Neural progenitor cell (in vitro differentiated cells): ENCODE measurements at places on chromosomes 16 and 17. TPM values are rescaled to one million over a fixed set of nuclear protein-coding genes. Genes with fewer than 3 reads are reported as not detected.

GRCh38 chr16:49416001-49416675 is 42.5 kb downstream of the C16orf78 start:
- peaks cover 21% of the 10 kb centered on the region for H3K4me1 ChIP-seq
- no peak overlapping the region for H3K4me3 ChIP-seq
- no peaks in the 10 kb centered on the region for H3K27me3 ChIP-seq
- no peak for DNase-seq
- peak overlapping the region; percentile 13 for H3K27ac ChIP-seq
- H3K36me3 ChIP-seq: no peaks in the 10 kb centered on the region

GRCh38 chr16:75475420-75475847 is 10.9 kb upstream of the TMEM170A start:
- DNase-seq: no peak
- no peaks in the 10 kb centered on the region for H3K4me1 ChIP-seq

- H3K36me3 ChIP-seq: no peaks in the 10 kb centered on the region
- DNase-seq: peak; percentile 85
- H3K4me3 ChIP-seq: no peak overlapping the region
- peaks cover 34% of the 10 kb centered on the region for H3K4me1 ChIP-seq
- no peak overlapping the region for H3K27ac ChIP-seq
These were observed 60.0 kb upstream of the CHMP6 start for GRCh38 chr17:80931421-80932265.

- DNase-seq: peak; percentile 74
- peak overlapping the region; percentile 45 for H3K4me3 ChIP-seq
- no peaks in the 10 kb centered on the region for H3K36me3 ChIP-seq
- peaks cover 97% of the 10 kb centered on the region for H3K27me3 ChIP-seq
- peaks cover 19% of the 10 kb centered on the region for H3K4me1 ChIP-seq
These were observed 3.1 kb downstream of the NPW start for GRCh38 chr16:2022723-2023091.

- H3K4me1 ChIP-seq: peaks cover 23% of the 10 kb centered on the region
- H3K4me3 ChIP-seq: peak overlapping the region; percentile 5
- no peaks in the 10 kb centered on the region for H3K36me3 ChIP-seq
- peak overlapping the region; percentile 85 for H3K27ac ChIP-seq
- no peaks in the 10 kb centered on the region for H3K27me3 ChIP-seq
These were observed 194.6 kb upstream of the DYNLRB2 start for GRCh38 chr16:80346111-80346632.

GRCh38 chr16:85259832-85260167 is 147.5 kb upstream of the CIBAR2 start:
- no peak overlapping the region for H3K4me3 ChIP-seq
- H3K27ac ChIP-seq: no peak overlapping the region
- peaks cover 29% of the 10 kb centered on the region for H3K4me1 ChIP-seq
- no peaks in the 10 kb centered on the region for H3K27me3 ChIP-seq
- no peaks in the 10 kb centered on the region for H3K36me3 ChIP-seq
- peak; percentile 67 for DNase-seq

GRCh38 chr16:27771201-27771910 is 221.4 kb downstream of the KATNIP start:
- H3K36me3 ChIP-seq: no peaks in the 10 kb centered on the region
- no peaks in the 10 kb centered on the region for H3K27me3 ChIP-seq
- no peak for DNase-seq
- no peak overlapping the region for H3K4me3 ChIP-seq
- H3K27ac ChIP-seq: no peak overlapping the region

GRCh38 chr17:3894911-3895343 is 2.1 kb upstream of the CAMKK1 start:
- peaks cover 14% of the 10 kb centered on the region for H3K27me3 ChIP-seq
- no peak for DNase-seq

DNA sequence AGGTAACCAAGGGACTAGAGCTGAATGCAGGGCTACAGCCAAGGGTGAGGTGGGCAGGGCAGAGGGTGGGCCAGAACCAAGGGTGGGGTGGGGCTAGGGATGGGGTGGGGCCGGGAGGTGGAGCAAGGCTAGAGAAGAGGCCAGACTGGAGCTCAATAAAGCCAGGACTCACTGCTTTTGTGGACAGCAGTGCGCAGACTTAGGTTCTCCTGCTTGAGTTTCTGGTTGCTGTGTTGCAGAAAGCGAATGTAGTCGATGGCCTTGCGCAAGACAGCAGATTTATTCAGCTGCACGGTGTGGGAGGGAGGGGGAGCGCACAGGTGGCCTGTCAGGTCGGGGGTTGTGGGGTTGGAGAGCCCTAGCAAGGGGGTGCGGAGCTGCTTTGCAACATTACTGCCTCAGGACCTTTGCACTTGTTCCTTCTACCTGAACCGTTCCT is 18.7 kb downstream of the SREBF1 start:
- H3K4me1 ChIP-seq: peaks cover 21% of the 10 kb centered on the region
- DNase-seq: no peak
- H3K27me3 ChIP-seq: no peaks in the 10 kb centered on the region

DNA sequence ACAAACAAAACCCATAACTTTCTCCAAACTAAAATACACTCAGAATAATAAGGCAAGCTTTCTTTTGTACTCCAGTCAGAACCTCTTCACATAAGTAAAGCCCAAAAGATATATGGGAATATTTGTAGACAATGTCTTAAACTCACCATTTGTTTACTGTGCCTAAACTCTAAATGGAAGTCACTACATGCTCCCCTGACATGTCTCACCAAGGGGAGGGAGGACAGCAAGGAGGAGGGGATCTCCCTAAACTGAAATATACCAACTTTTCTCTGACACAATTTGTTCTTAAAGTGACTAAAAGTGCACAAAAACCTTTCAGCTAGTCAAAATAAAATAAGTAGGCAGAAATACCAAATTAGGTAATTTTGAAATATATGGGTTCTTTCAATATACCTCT is 38.5 kb downstream of the GRB7 start:
- H3K27ac ChIP-seq: no peak overlapping the region
- no peak for DNase-seq
- no peak overlapping the region for H3K4me3 ChIP-seq
- H3K36me3 ChIP-seq: no peaks in the 10 kb centered on the region

DNA sequence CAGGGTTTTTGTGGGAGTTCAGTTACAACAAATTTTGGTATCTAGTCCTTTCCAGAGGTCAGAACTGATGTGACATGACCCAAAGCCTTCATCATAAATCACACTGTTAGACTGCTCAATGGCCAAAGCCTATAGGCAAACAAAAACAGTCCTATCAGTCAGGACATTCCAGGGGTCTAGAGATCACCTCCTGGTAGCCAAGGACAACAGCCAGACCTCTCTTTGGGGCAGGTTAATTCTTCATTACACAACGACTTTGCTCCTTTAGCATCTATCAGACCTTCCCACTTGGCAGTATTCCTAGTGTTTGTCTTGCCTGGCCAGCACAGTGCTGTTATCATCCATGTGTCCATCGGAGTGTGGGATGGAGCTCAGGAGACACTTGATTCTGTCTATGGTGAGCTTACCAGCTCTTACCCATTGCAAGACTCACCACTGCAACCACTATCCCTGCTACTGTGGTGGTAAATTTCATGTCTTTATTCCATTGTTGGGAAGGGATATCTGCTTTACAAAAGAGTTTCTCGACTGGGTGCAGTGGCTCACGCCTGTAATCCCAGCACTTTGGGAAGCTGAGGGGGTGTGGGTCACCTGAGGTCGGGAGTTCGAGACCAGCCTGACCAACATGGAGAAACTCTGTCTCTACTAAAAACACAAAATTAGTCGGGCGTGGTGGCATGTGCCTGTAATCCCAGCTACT is 95.5 kb upstream of the DHX40 start:
- DNase-seq: no peak
- no peak overlapping the region for H3K27ac ChIP-seq
- no peaks in the 10 kb centered on the region for H3K36me3 ChIP-seq
- H3K27me3 ChIP-seq: no peaks in the 10 kb centered on the region

GRCh38 chr16:81558444-81559175 is 114.0 kb downstream of the CMIP start:
- DNase-seq: peak; percentile 24
- no peak overlapping the region for H3K27ac ChIP-seq
- no peak overlapping the region for H3K4me3 ChIP-seq
- H3K4me1 ChIP-seq: peaks cover 16% of the 10 kb centered on the region

DNA sequence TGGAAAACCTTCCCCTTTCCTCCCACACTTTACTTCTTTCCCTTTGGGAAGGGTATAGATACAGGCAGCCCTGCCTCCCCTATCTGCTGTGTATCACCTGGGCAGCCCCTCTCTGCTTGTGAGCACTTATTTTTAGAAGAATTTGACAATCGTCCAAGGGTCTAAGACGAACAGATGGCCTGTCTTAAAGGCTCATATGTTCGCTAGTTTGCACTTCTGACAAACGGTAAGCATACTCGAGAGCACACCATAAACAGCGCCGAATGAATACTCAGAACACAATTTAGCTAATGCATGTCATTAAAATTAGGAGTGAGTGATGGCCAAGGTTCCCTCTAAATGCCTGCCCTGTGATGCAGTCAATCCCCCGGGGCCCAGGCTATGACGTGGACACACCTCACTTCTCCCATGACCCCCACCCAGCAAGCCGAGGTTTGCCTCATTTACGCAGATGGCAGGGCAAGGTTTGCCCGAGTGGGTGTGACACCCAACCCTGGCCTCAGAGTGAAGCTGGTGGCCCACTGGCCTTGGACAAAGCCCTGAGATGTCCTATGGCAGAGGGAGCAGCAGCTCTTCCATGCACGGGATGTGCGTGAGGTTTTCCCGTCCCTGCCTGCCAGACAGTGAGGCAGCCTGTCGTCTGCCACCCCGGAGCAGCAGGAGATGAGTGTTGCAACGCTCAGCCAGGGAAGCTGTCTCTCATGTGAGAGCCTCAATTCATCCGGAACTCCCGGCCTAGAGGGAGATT is 125.2 kb downstream of the C16orf78 start:
- no peak overlapping the region for H3K27ac ChIP-seq
- H3K27me3 ChIP-seq: no peaks in the 10 kb centered on the region
- H3K36me3 ChIP-seq: no peaks in the 10 kb centered on the region
- no peak for DNase-seq

DNA sequence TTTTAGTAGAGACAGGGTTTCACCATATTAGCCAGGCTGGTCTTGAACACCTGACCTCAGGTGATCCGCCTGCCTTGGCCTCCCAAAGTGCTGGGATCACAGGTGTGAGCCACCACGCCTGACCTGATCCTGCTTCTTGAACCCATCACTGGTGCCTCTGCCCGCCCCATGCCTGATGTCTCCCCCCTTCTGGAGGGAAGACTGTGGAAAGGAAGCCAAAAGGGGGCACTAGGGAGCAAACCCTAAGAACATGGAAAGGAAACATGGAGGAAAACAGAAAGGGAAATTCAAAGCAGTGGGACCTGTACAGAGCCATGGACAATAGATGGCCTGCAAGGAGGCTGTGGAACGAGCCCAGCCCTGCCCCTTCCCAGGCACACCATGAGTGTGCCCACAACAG is 31.1 kb upstream of the FASN start:
- H3K4me1 ChIP-seq: no peaks in the 10 kb centered on the region
- no peaks in the 10 kb centered on the region for H3K36me3 ChIP-seq
- no peak overlapping the region for H3K4me3 ChIP-seq
- no peak for DNase-seq

- H3K4me3 ChIP-seq: no peak overlapping the region
- no peak overlapping the region for H3K27ac ChIP-seq
- no peak for DNase-seq
- H3K27me3 ChIP-seq: no peaks in the 10 kb centered on the region
- H3K4me1 ChIP-seq: no peaks in the 10 kb centered on the region
These were observed 409.7 kb upstream of the CDH8 start for GRCh38 chr16:62445909-62446308.

KRTAP2-1 gene
- total RNA-seq: not detected in 2 replicates

COL1A1 gene
- total RNA-seq: 1.1 and 4.2 TPM in 2 replicates

SLC39A11 gene
- total RNA-seq: 5.5 and 8.2 TPM in 2 replicates

SGSH gene
- 7.2 and 12.4 TPM in 2 replicates for total RNA-seq

ZNF594 gene
- total RNA-seq: 19.5 and 25.3 TPM in 2 replicates

SAMD14 gene
- total RNA-seq: 8.7 and 27.9 TPM in 2 replicates

ARHGDIG gene
- 0.84 TPM in 1 of 2 replicates, not detected in the other for total RNA-seq

SLC2A4 gene
- 1.7 and 7.3 TPM in 2 replicates for total RNA-seq
